ENCODE measurements at places on chromosomes 13 and 19.

DNA sequence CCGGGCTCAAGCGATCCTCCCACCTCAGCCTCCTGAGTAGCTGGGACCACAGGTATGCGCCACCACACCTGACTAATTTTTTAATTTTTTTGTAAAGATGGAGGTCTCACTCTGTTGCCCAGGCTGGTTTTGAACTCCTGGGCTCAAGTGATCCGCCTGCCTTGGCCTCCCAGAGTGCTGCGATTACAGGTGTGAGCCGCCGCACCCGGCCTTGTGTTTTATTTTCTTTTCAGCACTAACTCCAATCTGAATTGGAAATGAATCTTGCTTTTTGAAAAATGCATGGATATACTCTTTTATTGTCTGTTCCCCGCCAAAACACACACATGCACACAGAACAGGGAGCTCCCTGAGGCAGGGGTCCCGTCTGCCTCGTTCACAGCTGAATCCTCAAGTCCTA lies 1.3 kb upstream of the ISOC2 start:
- DNase-seq: no peak

DNA sequence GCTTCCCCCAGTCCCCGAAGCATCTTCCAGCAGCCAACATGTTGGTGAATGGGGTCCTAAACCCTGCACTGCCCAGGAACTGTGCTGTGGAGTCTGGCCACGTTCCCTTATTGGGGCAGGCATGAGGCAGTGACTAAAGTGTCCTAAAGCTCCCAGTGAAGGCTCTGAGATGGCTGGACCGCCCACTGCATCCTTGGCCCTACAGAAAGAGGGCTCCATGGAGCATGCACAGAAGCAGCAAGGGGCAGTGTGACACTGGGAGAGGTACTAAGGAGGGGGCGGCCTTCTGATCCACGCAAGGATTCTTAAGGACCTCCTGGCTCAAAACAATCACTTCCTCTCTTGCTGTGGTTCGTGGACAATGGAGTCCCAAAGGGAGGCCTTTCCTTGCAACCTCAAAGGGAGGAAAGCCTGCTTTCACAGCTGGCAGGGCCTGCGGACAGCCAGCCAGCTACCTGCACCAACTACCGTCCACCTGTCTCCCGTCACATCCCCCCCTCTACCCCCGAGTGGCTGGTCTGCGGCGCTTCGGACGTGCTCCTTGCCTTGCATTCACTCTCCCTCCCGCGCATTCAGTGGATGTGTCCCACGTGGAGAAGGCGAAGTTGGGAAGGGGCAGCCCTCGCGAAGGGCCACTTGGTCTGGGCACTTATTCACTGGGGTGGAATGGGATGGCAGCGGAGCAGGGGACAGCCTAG lies 63.9 kb upstream of the STARD13 start:
- DNase-seq: peak; percentile 78

GRCh38 chr19:3723883-3724282 lies 15.7 kb downstream of the TJP3 start:
- no peak for DNase-seq

DNA sequence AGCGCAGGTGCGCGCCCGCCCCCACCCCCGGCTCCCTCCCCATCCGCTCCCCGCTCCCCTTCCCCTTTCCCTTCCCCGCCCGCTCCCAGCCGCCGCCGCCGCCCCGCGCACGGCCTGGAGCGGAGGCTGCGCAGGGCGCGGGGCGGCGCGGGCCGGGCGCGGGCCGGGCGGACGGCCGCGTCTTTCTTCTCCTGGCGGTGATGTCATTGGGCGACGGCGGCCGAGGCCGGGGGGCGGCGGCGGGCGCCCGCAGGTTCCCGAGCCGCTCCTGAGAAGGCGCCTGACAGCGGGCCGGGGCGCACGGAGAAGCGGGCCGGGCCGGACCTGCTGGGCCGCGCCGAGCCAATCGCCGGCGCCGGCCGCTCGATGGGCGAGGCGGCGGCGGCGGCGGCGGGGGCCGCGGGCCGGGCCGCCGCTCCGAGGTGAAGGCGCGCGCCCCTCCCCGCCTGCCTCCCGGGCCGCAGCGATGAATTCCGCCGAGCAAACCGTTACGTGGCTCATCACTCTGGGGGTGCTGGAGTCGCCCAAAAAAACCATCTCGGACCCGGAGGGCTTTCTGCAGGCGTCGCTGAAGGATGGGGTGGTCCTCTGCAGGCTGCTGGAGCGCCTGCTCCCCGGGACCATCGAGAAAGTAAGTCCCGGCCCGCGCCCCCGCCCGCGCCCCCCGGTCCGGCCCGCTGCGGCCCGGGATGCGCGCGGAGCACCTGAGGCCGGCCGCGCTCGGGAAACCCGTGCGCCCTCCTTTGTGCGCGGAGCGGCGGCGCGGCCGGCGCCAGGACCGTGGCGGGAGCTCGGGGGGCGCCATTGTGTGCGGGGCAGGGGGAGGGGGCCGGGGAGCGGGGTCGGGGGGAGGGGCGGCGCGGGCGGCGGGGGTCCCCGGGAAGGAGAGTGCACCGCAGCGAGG lies at the start of gene ARHGEF7:
Gene ARHGEF7, plus strand, starts transcription at position 250 of the 904 bp plus-strand sequence. Its CDS starts 217 bp downstream, at position 467.
- no peak for DNase-seq

- DNase-seq: no peak
Observed at GRCh38 chr19:55831846-55832245, at the start of gene NLRP11. TSS of gene NLRP11 (minus strand) at chr19:55831999. CDS start at chr19:55818174, 13,825 bp downstream.

DNA sequence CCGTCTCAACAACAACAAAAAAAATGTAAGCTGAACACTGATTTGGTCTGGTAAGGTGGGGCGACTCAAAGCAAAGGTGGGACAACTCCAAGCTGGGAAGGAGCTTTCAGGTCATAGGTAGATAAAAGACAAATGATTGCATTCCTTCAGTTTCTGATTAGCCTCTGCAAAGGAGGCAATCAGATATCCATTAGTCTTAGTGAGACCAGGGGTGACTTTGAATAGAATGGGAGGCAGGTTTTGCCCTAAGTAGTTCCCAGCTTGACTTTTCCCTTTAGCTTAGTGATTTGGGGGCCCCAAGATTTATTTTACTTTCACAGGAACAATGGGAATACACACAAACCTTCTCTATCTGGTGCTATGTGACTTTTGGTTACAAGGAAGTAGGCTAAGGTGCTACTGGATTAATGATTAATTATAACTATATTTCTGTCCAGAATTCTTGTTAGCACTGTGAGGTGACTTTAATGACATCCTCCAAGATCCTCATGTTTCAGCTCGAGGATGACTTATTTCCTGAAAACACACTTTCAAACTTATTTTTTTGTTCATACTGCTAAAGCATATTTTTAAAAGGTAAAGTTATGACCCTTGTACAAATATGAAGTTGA lies 10.6 kb upstream of the MTRF1 start:
- DNase-seq: no peak

DNA sequence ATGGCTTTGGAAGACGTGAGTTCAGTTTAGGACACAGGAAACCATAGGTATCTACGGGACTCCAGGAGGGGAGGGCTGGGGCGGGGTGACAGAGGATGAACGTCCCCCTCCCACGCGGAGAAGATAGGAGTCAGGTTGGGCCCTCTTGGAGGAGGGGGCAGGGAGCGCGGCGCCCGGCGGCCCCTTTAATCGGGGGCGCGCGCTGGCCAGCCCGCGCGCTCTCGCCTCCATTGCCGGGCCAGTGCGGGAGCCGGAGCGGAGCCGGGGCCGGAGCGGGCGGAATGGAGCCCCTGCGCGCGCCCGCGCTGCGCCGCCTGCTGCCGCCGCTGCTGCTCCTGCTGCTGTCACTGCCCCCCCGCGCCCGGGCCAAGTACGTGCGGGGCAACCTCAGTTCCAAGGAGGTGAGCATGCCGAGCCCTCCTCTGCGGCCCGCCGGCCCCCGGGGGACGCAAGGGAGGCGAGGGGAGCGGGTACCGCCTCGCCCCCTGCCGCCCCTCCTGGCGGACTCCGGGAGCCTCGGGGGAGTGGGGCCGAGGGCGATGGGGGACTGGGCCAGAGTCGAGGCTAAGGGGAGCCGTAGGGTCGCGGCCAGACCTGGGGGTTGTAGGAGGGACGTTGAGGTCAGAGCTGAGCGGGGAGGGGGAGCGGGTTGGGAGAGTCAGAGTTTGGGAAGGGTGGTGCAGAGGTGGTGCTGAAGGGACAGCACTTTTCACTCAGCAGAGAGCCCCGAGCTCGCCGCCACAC lies at the start of gene TMEM145:
Gene TMEM145, plus strand, starts transcription at position 214 of the 744 bp plus-strand sequence. Its CDS starts 68 bp downstream, at position 282.
- DNase-seq: peak; percentile 74

DNA sequence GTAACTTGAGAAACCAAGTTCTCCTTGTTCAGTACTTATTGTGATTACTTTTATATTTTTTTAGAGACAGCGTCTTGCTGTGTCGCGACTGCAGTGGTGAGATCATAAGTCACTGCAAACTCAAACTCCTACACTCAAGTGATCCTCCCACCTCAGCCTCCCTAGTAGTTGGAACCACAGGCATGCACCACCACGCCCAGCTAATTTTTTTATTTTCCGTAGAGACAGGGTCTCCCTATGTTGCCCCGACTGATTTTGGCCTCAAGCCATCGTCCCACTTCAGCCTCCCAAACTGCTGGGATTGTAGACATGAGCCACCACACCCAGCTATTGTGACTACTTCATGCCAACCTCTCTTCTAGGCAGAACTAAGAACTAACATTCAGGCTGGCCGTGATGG lies 8.3 kb downstream of the C19orf53 start:
- DNase-seq: no peak

GRCh38 chr19:50359328-50359818 lies 6.1 kb downstream of the NAPSA start:
- DNase-seq: no peak

GRCh38 chr13:52945348-52945747 lies 83.3 kb upstream of the OLFM4 start:
- DNase-seq: no peak

DNA sequence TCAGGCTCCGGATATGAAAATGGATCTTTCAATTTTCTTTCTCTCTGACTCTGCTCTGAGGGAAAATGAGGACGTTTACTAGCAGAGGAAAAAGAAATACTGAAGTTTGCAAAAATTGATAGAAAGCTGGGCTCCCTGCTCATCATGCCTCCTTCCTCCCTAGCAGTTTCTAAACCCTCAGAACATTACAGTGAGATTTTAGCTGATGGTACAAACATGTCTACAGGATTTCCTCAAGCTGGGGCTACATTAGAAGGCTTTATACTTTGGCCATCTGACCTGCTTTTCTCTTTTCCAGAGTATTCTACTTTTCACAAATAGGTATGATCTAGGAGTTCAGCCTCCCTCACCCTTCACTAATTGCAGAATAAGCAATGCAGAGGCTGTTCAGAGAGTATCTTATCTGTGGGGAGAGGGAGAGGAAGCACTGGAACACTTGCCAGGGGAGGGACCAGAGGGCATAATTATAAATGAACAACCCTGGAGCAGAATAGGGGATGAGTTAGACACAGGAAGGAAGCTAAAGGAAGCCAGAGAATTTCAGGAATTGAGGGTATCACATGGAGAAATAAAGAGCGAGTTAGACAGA lies 30.0 kb downstream of the CEACAM1 start:
- DNase-seq: no peak

DNA sequence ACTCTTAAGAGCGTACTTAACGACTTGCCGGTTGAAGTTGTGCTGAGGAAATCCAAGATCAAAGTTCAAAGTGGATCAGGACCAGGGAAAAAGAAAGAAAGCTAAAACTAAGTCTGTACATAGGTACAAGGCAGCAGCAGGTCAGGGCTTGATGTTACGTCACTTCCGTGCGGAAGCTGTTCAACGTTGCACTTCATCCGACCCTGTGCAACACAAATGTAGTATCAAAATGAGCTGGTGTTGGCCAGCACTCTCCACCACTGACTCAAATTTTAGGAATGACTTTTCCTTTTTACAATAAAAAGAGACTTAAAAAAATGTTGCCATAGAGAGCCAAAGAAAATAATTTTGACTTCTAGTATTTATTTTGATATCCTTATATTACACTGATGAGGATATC lies 1315.4 kb downstream of the EFNB2 start:
- DNase-seq: no peak

GRCh38 chr19:30556230-30556711 lies 184.1 kb downstream of the ZNF536 start:
- no peak for DNase-seq

DNA sequence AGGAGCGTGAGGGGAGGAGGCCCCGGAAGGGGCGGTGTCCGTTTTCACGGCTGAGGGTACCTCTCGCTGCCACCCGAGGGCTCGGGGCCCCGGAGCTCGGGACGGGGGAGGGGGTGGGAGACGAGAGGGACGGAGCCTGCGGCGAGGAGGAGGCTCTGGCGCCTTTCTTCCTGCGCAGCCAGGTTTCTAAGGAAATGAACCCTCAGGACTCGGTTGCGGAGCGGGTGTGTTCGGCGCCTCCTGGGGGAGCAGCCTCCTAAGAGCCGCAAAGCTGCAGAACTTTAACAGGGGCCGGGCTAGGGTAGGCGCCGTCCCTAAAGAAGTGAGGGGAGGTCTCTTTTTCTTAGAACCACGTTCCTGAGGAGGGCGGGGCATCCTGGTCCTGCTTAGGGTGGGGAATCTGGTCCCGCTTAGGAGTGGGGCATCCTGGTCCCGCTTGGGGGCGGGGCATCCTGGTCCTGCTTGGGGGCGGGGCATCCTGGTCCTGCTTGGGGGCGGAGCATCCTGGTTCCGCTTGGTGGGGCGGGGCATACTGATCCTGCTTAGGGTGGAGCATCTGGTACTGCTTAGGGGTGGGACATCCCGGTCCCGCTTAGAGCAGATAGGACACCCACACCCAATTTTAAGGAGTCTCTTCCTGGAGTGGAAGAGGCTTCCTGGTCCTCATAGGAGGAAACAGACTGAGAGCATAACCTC lies 6.2 kb downstream of the SYT5 start:
- DNase-seq: no peak

DNA sequence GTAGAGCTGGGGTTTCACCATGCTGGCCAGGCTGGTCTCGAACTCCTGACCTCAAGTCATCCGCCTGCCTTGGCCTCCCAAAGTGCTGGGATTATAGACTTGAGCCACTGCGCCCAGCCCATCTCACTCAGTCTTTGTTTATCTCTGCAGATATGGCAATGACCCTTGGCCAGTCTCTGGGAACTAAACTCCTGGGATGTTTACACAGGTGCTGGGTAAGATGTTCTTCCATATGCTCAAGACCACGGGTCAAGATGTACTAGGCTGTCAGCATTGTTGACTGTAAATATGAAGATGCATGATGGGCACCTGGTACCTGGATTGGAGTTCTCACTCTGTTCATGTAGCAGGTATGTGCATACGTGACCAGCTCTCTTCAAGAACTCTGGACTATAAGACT lies 35.8 kb downstream of the ZNF473 start:
- no peak for DNase-seq

DNA sequence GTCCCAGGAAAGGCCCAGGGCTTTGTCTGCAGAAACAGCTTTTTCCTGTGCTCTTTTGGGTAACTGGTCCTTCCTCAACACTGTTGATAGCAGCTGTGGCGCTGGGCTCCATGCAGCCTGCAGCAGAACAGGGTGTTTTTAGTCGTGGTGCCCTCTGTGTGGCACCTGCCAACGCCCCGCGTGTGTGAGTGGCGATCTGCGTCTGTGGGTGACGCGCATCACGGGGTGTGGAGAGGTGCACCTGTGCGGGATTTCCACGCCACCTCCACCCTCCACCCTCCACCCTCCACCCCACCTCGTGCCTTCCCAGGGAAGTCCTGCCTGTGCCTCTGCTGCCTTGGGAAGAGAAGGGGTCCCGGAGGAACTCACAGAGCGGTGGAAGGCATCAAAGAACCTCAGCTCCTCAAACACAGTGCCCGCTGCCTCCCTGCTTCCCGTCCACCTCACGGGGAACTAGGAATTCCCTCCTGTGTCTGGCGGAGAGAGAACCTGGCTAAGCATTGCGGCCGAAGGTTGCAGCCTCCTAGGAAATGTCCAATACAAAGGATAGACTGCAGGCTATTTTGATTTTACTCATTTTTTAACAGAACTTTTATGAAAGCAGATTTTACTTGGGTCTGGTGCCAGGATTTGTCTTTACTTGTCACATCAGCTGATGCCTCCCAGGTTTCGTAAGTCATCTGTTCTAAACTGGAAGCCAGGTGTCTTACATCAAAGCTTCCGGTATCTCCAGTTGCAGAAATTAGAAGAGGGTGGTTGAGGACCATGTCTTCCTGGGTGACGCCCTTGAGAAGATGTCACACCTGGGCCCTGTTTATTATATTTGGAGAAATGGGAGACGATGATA lies 84.0 kb downstream of the ATP11A start:
- DNase-seq: no peak

Data from RKO (cell line).